Chondrocyte (in vitro differentiated cells): ENCODE measurements at places on chromosomes 7 and 10. TPM values are rescaled to one million over a fixed set of nuclear protein-coding genes. Genes with fewer than 3 reads are reported as not detected.
A peak's percentile ranks its signal among the peaks of the same experiment; 100 is the strongest.

Gene SCART1
- total RNA-seq = 2.2 to 6.6 TPM (median 2.4 TPM) in 3 replicates

Gene SUFU
- 14.5 to 15.5 TPM (median 15.5 TPM) in 3 replicates for total RNA-seq

Gene TMEM225B
- 0.56 to 1.8 TPM (median 0.75 TPM) in 3 replicates for total RNA-seq

Gene KIFBP
- total RNA-seq = 40.0 to 43.3 TPM (median 43.2 TPM) in 3 replicates

Gene ZRANB1
- total RNA-seq = 21.6 to 24.7 TPM (median 23.6 TPM) in 3 replicates

Gene EVX1
- total RNA-seq = not detected in 3 replicates

Gene GPNMB
- 128 to 162 TPM (median 139 TPM) in 3 replicates for total RNA-seq

- DNase-seq = no peak
Measured at GRCh38 chr7:28714459-28715120, 243.5 kb downstream of the TRIL start.

GRCh38 chr7:19378345-19378714 lies 233.1 kb upstream of the FERD3L start:
- DNase-seq = no peak

- DNase-seq = no peak
Measured at GRCh38 chr10:94524146-94524545, 21.4 kb upstream of the HELLS start.

DNA sequence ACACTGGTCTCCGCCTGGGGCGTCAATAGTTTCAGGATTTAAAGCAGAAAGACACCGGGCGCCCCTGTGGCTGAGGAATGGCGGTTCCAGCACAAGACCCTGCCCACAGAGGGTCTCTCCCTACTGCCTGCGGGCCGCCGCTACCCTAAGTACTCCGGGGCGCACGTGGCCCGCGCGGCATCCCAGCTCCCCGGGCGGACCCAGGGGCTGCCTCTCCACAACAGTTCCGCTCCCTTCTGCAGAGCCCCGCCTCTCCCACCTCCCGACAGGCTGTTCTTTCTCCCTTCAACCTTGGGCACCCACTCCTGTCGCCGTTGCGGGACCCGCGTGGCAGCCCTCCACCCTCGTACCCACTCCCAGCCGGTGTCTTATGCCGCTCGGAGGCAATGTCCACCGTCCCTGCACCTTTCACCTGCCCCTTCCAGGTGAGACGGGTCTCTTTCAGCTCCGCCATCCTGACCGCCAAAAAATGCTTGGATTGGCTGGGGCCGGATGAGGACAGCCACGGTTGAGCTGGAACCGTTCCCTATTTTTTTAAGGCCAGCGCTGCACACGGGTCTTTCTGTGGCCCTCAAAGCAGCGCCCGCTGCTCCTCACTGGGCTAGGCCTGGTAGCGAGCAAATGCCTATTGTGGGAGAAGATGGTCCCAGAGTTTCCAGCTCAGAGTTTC lies 1.6 kb upstream of the NKX2-3 start:
- DNase-seq = no peak

DNA sequence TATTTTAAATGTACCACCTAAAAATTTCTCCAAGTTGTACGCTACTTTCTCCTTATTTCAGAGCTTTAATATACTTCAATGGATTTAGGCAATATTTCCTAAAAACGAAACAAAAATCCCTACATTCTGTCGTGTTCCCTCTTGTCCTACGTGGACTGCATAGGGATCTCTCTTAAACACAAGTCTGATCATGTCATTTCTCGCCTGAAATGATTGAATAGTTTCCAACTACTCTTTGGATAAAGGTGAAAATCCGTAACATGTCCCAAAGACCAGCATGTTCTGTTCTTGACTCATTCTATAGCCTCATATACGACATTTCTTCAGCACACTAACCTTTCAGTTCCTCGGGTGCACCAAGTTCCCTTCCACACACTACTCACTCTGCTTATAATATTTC lies 17.7 kb upstream of the TPK1 start:
- no peak for DNase-seq

- no peak for DNase-seq
Measured at GRCh38 chr7:101518336-101518735, 110.8 kb downstream of the MYL10 start.

DNA sequence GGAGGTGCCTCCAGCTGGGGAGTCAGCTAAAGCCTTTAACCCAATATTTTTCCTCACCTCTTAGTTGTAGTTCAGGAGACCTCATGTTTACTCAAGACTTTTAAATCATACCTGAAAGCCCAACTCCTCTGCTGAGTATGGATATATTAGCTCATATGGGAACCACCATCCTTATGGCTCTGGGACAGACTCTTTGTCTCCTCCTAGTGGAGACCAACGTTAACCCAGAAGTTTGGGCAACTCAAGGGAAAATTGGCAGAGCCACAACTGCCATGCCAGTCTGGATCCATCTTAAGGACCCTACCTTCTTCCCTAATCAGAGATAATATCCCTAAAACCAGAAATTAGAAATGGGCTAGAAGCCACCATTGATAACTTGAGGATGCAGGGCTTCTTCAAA lies 80.8 kb downstream of the TMEM106B start:
- no peak for DNase-seq

DNA sequence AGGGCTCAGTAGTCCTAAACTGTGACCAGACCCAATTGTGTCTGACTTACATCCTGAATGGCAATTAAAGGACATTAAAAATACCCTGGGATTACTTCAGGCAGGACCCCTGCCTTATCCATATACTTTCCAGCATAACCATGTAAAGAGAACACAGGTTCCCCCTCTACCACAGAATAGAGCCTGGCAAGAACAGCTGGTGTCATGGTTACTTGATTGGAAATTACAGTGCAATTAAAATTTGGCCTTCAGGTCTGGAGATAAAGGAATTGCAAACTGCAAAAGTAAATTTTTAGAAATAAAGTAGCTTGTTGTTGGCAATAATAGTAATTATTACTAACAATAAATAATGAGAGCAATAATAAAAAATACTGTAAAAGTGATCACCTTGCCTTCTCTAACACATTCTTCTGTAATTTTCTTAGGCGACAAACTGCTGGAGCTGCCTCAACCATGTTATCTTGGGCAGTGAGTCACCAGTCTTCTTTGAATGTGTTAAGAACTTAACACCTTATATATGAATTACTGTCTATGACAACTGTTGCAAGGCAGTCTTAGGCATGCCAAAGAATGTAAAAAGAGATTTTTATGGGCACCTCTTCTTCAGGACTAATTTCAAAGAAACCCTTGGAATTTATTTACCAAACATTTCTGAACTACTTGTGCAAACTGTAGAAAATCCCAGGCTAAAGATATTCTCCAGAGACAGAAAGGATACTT lies 53.7 kb downstream of the HIBADH start:
- no peak for DNase-seq

- no peak for DNase-seq
Measured at GRCh38 chr10:95334805-95335144, 44.0 kb upstream of the PDLIM1 start.

DNA sequence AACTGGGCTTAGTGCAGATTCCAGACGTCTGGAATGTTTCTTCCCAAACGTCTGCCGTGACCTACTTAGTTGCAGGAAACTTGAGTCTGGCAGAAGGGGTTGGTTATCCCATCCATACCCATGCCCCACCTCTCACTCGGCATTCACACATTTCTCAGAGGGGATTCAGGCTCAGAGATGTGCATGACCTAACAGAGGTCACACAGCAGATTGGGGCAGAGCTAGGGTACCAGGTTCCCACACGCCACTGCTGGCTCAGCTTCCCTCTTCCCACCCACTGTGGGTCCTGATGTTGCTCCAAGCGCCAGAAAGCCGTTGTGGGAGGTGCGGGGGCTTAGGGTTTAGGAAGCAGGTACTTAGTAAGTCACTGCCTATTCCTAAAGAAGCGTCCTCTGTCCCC lies 3.0 kb downstream of the UCMA start:
- DNase-seq = no peak

DNA sequence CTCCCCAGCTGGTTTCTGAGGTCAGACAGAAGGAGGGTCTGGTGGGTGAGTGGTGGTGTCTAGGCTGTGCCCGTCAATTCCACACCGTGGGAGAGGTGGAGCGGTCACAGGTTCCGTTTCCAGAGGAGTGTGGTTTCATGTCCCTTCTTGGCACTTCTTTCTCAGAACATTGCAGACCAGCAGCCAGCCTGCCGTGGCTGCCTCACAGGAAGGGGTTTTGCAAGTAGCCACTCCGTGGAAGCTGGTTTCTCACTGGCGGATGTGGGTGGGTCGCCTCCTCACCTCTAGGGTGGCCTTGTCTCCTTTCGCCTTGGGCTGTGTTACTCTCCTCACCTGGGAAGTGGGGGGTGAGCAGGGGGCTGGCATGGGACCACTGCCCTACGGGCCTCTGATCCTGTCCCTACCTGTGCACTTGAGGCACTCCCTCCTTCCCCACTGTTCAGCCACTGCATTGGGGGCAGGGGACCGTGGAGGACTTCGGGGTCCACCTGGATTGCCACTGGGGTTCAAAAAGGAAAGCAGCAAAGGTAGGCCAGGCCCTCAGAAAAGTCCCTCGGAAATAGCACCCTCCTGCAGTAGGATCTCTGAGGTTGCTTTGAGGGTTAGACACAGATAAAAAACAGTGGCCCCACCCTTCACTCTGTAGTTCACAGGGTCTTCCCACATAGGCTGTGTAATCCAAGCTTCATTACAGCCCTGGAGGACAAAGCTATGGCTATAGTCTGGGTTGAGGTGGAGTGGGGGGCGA lies 33.9 kb downstream of the TSPAN14 start:
- no peak for DNase-seq

DNA sequence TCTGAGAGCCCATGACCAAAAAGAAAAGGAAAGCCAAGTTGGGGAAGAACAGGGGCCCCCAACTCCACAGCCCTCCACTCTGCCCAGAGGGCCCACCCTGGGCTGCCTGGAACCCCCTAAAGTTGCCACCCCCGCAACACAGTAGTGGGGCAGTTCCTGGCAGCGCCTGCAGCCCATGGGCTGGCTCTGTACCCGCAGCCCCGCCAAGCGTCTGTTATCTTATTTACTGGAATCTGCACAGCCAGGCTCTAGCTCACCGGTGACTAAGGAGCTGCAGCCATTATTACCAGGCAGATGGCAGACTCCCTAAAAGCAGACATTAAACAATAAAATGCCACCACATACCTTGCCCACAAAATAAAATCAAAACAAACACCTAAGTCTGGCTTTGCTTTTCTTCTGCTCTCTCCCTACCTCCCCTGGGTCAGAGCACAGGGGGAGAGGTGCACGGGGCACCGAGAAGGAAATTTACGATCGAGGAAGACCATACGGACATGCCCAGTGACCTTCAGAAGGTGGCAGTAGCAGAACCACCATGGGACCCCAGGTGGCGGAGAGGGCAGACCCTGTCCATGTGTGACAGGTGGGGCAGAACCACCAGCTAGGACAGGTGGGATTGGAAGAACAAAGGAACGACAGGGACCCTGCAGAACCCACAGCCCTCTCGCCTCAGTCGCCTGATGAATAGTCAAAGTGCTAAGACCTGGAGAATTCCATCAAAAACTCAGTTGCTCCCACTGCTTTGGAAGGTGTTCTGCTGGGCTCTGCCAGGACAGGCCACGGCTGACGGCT lies 66.3 kb downstream of the PRKAG2 start:
- DNase-seq = peak; percentile 72

DNA sequence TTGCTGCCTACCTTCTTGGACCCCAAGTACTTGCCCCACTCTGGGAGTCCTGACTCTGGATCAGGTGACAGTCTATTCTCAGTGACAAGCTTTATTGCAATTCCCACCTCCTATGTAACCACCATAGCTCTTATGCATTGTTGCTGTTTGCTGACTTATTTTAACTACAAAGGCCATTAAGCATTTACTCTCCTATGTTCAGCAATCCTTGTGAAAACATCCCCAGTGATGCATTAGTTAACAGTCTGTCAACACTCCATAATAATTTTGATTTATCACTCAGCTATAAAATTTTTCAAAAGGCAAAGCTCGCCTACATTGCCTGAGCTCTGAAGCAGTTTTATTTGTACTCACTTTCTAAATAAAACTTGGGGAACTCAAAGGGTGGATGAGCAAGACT lies 871.8 kb upstream of the SORCS1 start:
- DNase-seq = no peak

GRCh38 chr10:23174074-23174976 lies 17.8 kb upstream of the PTF1A start:
- no peak for DNase-seq

DNA sequence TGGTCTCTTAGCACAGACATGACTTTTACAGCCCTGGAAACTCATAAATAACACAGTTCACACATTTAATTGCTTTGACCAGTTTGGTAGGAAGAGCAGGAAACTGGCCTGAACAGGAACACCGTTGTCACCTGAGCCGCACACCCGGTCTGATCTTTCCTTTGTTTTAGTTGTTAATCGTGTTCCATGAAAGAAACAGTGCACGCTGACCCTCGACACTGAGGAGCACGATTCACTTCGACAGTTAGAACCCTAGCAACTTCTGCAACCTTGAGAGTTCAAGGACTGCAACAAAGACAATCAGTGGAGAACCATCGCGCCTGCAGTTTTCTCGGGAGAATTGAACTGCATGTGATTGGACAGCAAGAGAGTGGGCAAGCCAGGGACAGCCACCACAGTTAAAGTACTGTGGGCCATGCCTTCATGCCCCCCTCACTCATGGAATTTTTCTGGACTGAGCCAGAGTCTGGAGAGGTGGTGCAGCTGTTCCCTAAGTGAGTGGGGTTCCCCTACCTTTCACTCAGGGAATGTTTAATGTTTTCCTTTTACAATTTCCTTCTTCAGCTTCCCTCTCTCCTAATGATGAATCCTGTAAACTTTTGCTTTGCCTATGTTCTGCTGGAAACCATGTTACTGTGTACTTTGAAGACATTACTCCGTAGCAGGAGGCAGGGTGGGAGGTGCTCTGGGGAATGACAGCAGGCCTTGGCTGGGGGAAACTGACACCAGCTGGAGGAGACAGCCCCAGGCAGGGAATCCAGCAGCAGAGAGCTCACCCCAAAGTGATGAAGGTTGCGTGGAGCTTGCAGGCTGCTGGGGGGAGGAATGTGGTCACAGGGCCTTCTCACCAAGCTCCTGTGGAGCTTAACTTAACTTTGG lies 198.7 kb downstream of the ZNF438 start:
- DNase-seq = no peak

GRCh38 chr10:58475322-58476277 lies 37.1 kb upstream of the BICC1 start:
- no peak for DNase-seq

DNA sequence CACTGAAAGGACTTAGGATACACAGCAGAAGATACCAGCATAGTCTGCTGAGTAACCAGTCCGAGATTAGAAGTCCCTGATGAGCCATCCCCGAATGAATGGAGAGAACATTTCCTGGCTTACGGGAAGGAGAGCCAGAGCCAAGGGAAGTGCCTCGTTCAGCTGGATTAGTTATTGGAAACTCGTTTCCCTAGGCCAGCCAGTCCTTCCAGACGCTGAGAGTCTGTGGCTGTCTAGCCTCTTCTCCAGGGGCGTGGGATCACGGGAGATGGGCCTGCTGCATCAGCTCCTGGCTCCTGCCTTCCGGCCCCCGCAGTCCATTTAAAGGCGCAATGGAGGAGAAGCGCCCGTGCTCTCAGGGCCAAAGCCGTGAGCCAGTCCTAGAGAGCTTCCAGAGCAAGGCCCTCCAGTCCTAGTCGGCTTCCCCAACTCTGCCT lies 712.8 kb downstream of the PARD3 start:
- DNase-seq = no peak

DNA sequence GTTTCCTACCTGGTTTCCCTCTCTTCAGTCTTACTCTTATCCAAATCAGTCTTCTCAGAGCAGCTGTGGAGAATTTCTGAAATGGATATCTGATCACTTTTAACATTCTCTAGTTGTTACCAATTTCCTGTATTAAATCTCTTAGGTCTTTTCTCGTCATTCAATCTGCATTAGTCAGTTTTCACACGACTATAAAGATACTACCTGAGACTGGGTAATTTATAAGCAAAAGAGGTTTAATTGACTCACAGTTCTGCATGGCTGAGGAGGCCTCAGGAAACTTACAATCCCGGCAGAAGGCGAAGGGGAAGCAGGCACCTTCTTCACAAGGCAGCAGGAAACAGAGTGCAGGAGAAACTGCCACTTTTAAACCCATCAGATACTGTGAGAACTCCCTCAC lies 444.8 kb downstream of the GATA3 start:
- no peak for DNase-seq

GRCh38 chr7:24864214-24864817 lies 107.1 kb upstream of the GSDME start:
- no peak for DNase-seq
